ENCODE measurements at places on chromosomes 7 and 10.

DNA sequence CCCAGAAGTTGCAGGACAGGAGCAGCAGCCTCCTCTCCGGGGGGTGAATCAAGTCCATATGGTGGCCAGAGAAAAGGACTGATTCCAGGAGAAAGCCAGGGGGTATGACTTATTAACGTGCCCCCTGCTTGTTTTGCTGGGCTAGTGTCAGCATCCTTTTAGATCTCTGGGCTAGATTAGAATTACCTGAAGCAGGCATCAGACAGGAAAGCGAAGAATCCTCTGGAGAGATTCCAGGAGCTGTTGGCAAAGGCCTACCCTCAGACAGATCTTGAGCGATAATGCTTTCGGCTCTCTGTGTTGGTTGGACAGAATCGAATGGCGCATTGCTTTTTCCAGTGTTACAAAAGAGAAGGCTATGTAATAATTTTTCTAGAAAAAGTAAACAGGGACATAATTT is 164.0 kb upstream of the GLI3 start:
- no peak for DNase-seq

DNA sequence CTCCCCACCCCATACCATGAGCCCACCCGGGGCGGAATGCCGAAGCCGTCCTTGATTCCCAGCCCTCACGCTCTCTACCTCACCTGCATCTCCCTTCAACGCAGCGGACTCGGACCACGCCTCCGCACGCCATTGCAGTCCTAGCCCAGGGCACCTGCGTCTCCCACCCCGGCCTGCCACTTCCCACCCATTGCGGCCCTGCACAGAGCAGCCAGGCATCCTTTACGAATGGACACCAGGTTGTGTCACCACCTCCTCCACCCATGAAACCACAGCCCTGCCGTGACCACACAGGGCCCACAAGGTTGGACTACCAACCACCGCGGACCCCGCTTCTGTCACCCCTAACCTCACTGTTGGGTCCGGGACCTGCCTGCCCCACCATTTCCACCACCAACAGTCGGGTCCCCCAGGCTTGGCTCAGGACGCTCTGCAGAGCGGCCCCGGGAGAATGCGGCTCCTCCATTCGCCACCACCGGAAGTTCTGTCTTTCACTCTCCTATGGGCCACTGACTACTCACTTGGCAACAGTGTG is 232.5 kb downstream of the MAD1L1 start:
- no peak for DNase-seq

DNA sequence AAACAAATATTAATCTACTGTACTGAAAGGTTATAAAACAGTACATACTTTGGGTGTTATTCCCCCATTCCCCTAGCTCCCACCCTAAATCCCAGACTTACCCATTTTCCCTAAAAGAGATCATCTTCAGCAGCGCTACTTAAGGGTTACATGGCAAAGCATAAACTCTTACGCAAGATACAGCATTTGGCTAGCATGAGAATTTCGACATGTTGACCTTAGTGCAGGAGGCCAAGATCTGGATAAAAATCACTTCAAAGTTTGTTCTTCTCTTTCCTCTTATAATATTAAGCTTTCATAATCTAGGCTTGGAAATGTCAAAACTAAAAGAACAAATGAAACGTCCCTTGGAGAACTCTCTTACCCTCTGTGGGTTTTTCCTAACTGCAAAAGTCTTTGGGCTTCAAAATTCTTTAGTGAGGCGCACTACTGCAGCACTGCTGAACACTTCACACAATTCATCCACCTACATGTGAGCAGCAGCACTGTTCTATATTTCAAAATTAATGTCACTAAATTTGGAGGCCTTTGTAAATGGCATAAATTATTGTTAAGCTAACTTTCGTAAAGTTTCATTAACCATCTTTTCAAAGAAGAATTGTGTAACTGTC is 59.5 kb upstream of the PDLIM1 start:
- no peak for DNase-seq

GRCh38 chr7:96187735-96188134 is 134.2 kb downstream of the SLC25A13 start:
- no peak for DNase-seq

DNA sequence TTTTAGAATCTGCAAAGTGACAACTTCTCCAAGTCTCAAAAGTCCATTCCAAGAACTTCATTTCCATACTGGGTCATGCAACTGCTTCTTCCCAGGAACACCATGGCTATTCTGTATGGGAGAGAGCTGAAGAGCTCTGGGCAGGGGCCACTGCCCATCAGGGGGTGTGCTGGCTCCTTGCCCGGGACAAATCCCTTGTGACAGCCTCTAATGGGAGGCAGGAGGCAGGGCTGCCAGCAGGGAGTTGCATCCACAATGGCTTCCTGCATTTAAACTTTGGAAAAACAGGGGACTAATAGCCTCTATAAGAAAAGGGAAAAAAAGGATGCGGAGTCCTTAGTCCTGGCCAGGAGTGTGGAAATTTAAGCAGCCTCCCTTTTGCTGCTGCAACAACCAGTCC is 18.4 kb upstream of the FRMD4A start:
- DNase-seq = no peak

DNA sequence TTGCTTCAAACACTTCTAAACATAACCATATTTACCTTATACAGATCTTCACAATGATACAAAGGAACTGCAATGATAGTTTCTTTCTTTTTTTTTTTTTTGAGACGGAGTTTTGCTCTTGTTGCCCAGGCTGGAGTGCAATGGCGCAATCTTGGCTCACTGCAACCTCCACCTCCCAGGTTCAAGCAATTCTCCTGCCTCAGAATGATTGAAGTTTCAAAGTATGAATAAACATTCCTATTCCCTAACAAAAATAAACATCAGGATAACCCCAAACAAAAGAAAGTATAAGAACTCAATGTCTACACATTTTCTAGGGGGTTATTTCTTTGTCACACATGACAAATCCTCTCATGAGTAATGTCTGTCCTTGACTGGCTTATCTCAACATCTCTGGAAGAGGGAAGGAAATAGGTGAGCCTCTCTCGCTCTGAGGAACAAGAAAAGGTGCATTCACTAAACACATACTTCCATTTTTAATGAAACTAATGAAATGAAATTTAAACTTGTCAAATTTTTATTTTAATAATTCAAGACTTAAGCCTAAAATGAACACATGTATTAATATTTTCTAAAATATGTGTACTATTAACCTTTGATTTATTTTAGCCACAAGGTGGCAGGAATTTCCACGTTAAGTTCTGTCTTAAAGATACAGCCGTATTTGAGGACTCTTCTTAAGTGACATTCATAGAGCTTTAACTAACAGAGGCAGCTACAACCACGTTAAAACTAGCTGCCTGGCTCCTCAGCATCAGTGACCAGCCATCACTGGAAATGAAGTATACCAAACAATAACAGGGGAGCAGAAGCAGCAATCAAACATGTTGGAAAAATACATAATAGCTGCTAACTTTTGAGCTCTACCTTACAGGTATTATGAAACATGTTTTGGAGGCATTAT is 58.3 kb downstream of the MALSU1 start:
- peak; percentile 51 for DNase-seq

- no peak for DNase-seq
Observed at GRCh38 chr10:1393481-1393880, 337.3 kb downstream of the WDR37 start.

- DNase-seq = peak; percentile 89
Observed at GRCh38 chr7:92621026-92621540, 30.9 kb upstream of the FAM133B start.

- no peak for DNase-seq
Observed at GRCh38 chr7:25091779-25092178, 33.3 kb downstream of the CYCS start.

GRCh38 chr7:28695300-28696295 is 262.5 kb downstream of the TRIL start:
- DNase-seq = no peak

- no peak for DNase-seq
Observed at GRCh38 chr10:97762056-97762455, 9.7 kb downstream of the SFRP5 start.

DNA sequence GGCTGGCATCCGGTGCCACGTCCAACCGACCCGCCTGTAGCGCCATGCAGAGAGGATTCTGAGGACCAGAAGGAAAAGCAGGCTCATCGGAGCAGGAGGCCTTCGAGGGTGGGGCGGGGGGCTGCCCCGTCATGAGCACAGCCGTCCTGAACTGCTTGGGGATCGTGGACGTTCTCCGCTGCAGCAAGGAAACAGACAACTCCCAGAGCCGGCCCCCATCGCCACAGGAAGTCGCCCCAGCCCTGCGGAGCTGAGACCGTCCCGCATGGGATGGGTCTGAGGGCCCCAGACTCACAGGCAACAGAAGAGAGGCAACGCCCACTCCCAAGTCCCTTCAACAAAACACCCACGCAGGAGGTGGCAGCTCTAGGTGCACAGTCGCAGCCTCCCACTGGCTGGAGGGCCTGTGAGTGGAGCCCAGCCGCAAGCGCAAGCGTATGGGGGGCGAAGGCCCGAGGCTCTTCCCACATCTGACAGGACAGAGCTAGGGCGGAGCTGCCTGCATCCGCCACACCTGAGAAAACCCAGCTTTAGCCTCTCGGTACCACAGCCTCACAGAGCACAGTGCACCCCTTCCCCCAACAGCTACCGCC is 64.7 kb upstream of the TNRC18 start:
- DNase-seq = no peak

DNA sequence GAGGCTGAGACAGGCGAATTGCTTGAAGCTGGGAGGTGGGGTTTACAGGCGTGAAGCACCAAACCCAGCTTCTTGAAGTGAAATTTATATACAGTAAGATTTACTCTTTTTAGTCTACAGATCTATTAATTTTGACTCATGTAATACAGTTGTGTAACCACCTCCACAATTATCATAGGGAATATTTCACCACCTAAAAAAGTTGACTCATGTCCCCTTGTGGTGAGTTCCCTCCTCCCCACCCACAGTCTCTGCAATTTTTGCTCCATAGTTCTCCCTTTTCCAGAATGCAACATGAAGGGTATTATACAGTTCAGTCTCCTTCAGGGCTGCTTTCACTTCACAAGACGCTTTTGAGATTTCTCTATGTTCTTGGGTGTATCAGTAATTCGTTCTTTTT is 156.8 kb downstream of the FAM107B start:
- DNase-seq = no peak

GRCh38 chr7:133649593-133649992 is 396.7 kb downstream of the EXOC4 start:
- no peak for DNase-seq

- no peak for DNase-seq
Observed at GRCh38 chr10:4070184-4070583, 285.2 kb upstream of the KLF6 start.

DNA sequence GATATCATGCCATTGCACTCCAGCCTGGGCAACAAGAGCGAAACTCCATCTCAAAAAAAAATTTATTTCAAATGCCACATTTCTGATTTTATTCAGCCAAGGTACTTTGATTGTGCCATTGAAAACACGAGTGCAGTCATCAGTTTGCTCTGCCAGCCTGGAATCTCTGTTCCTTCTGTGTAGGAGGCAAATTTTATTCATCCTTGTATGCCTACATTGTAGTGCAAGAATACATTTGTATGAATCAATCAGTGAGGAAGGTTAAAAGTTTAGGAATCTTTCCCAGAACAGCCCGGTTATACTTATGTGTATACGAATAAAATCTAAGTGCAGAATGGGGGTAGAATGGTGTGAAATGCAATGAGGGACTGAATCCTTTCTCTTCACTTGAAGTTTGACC is 886 bp upstream of the TET1 start:
- DNase-seq = no peak

DNA sequence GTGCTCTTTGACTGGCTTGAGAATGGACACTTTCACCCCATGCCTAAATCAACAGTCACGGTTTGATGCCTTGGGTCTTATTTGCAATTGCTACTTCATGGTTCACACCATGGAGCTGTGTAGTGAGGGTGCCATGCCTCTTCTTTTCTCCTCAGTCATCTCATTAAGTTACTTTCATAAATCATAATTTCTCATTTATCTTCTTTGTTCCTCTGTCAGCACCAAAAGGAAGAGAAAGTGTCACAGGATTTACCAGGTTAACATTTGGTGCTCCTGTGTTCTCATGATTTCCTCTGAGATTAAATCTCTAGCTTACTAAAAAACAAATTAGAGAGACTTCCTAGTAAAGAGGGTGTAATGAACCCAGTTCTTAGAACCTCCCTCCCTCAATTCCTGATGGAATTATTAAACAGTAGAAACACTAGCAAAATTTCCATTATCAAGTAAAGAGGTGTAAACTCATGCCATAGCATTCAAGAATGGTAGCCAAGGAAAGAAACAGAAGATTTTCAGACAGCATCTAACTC is 75.7 kb downstream of the RAMP3 start:
- DNase-seq = no peak

GRCh38 chr7:74494076-74494548 is 40.4 kb downstream of the GTF2IRD1 start:
- DNase-seq = no peak

DNA sequence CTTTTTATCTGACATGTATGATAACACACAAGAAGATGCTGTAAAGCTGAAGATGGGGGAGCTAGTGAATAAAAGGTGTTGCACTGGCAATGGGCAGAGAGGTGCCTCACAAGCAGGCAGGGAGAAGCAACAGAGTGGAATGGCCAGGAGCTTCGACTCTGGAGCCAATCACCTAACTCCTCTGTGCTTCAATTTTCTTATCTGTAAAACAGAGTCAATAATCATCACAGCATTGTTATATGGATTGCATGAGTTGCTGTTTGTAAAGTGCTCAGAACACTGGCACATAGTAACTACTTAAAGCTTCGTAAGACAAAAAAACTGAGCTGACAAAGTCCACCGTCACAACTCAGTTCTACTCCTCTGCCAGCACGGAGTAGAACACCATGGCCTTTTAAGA is 254.2 kb upstream of the POM121L12 start:
- DNase-seq = no peak

- DNase-seq = no peak
Observed at GRCh38 chr10:83543691-83544462, 595.4 kb upstream of the GHITM start.

DNA sequence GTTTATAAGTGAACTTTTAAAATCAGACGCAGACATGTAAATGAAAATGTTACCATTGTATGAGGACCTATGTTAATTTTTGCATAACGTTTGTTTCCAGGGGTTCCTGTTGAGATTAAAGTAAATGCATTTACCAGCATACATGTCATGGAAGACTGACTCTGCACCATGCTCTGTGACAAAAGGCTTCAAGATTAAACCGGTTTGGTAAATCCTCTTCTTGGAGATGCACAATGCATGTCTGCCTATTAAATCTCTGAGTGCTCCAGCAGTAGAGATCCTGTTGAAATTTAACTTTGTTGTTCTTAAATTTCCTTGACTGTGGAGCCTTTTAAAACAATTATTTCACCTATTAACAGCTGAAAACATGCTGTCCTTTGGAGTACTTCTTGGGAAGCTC is 36.5 kb upstream of the JAZF1 start:
- no peak for DNase-seq

GRCh38 chr10:11218395-11218794 is 200.7 kb downstream of the CELF2 start:
- peak; percentile 44 for DNase-seq

- no peak for DNase-seq
Observed at GRCh38 chr10:21368728-21369425, 156.6 kb downstream of the SKIDA1 start.

DNA sequence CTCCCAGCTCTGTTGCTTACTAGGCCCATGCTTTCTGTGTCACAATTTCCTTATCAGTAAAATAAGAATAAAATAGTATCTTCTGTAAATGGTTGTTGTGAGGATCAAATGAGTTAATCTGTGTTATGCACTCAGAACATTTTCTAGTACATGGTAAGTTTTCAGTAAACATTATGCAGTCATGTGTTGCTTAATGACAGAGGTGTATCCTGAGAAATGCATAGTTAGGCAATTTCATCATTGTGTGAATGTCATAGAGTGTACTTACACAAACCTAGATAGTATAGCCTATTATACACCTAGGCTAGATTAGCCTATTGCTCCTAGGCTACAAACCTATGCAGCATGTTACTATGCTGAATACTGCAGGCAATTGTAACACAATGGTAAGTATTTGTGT is 4.4 kb downstream of the PTTG1IP2 start:
- DNase-seq = no peak

All from activated CD4-positive, alpha-beta T cell treated with anti-CD3 and anti-CD28 coated beads, Interleukin-2, Interleukin-6, amounts not matched to agents 100 ng/mL and 50 ng/mL, durations not matched to agents 16 hours and 8 hours (primary cell).